ENCODE measurements at places on chromosomes 1 and 21. TPM values are rescaled to one million over a fixed set of nuclear protein-coding genes. Genes with fewer than 3 reads are reported as not detected.

RGS13 gene
- not detected for total RNA-seq

KCNA2 gene
- total RNA-seq, result 0.16 TPM

BNIPL gene
- total RNA-seq, result not detected

SELL gene
- 0.81 TPM for total RNA-seq

GNG4 gene
- total RNA-seq, result not detected

GPR157 gene
- total RNA-seq, result 3.9 TPM

FAM177B gene
- not detected for total RNA-seq

COL11A1 gene
- total RNA-seq, result 0.18 TPM

SPATA46 gene
- not detected for total RNA-seq

CZIB gene
- 40.3 TPM for total RNA-seq

LCE1A gene
- total RNA-seq, result not detected

IQCC gene
- total RNA-seq, result 1.3 TPM

TNFRSF9 gene
- not detected for total RNA-seq

ADAMTS4 gene
- 6.5 TPM for total RNA-seq

HMCN1 gene
- total RNA-seq, result 42.8 TPM

Measured in cardiac atrium fibroblast (primary cell).